CD4-positive, CD25-positive, alpha-beta regulatory T cell (primary cell): ENCODE measurements at places on chromosomes 4 and X. TPM values are rescaled to one million over a fixed set of nuclear protein-coding genes. Genes with fewer than 3 reads are reported as not detected.

Gene DMD
- total RNA-seq = 2.8 TPM

Gene DCHS2
- total RNA-seq = not detected

Gene MAGEB6
- not detected for total RNA-seq

Gene DCAF8L2
- total RNA-seq = not detected

Gene CLNK
- total RNA-seq = 0.67 TPM

Gene ADGRG4
- not detected for total RNA-seq

Gene GDPD2
- not detected for total RNA-seq

Gene ARMCX2
- 1.4 TPM for total RNA-seq

Gene PPP1R3F
- total RNA-seq = 19.4 TPM

GRCh38 chr4:538542-539142, 37.5 kb downstream of the TMEM271 start:
- no peak for DNase-seq

DNA sequence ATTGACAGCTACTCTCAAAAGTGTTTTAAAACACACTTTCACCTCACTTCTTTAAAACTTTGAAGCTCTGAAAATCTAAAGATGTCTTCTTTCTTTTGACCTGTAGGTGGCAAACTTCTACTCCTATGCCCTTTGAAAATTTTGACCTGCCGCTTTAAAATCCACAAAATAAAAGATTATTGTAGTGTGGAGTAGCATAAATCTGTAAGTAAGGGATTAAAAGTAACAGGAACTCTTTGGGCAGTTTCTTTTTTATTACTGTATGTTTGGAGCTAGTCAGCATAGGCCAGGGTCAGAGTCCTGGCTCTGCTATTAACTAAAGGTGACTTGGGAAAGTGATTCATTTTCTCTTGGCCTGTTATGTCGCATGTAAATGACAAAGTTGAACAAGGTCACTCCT, 25.5 kb downstream of the BBS12 start:
- DNase-seq = peak; percentile 45

- no peak for DNase-seq
These were observed 68.9 kb downstream of the ENOX2 start for GRCh38 chrX:130834149-130834548.

- no peak for DNase-seq
These were observed 184.0 kb downstream of the TSPAN5 start for GRCh38 chr4:98474408-98474844.

GRCh38 chrX:37370499-37371141, 21.5 kb downstream of the PRRG1 start:
- no peak for DNase-seq

DNA sequence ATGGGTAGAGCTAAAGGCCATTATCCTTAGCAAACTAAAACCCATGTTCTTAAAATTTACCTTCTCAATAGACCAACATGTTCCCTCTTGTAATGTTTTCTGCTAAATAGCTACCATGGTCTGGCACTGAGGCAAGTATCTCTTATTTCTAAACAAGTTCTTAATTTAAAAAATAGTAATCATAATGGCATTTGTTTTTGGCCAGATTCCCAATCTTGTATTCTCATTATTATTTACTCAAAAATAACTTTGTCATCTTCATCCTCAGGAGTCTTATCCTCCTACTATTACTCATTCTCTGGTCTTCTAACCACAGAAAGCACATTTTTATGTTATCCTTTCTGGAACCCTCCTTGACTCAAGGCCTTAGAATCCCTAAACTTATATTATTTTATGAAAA, 931.2 kb downstream of the CCSER1 start:
- DNase-seq = no peak

DNA sequence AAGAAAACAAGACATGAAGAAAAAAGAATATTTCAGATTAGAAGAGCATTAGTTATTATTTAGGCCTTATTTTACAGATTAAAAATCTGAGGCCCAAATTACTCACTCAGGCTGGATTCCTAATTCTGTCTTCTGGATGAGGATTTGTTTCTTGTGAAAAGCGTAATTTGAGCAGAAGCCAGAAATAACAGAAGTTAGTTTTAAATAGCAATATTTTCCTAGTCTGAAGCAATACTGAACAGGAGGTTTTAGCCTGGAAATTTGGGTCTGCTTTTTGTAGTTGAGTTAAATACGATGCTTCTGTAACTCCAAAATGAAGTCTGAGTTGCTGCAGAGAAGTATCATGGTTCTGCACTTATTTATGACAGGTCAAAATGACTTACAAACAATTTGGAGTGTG, 124.9 kb downstream of the RTL3 start:
- no peak for DNase-seq

- no peak for DNase-seq
These were observed 1.7 kb upstream of the MTM1 start for GRCh38 chrX:150566734-150567182.

GRCh38 chr4:773214-773613, 52.7 kb downstream of the CPLX1 start:
- DNase-seq = no peak

GRCh38 chr4:592825-593520, 16.9 kb upstream of the TMEM271 start:
- no peak for DNase-seq

- peak; percentile 40 for DNase-seq
These were observed 164.4 kb downstream of the QDPR start for GRCh38 chr4:17347445-17347844.

GRCh38 chrX:106022238-106022637, 16.3 kb downstream of the SERPINA7 start:
- no peak for DNase-seq

DNA sequence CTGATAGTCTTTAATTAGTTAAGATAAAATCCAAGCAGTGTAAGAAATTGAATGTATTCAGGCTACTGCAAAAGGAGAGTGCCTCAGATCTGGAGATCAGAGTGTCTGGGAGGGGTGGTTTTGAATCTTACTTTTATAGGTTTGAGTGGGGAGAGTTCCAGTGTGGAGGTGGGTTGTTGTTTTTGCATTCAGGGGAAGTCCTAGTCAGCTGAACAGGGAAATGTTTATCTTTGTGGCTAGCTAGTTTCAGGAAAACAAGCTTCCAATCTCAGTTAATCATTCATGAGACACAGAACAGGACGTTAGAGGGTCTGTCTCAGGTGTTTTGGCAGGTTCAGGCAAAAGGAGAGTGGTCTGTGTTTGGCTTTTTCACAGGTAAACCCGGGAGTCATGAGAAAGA, 26.0 kb downstream of the ZNF81 start:
- DNase-seq = no peak

DNA sequence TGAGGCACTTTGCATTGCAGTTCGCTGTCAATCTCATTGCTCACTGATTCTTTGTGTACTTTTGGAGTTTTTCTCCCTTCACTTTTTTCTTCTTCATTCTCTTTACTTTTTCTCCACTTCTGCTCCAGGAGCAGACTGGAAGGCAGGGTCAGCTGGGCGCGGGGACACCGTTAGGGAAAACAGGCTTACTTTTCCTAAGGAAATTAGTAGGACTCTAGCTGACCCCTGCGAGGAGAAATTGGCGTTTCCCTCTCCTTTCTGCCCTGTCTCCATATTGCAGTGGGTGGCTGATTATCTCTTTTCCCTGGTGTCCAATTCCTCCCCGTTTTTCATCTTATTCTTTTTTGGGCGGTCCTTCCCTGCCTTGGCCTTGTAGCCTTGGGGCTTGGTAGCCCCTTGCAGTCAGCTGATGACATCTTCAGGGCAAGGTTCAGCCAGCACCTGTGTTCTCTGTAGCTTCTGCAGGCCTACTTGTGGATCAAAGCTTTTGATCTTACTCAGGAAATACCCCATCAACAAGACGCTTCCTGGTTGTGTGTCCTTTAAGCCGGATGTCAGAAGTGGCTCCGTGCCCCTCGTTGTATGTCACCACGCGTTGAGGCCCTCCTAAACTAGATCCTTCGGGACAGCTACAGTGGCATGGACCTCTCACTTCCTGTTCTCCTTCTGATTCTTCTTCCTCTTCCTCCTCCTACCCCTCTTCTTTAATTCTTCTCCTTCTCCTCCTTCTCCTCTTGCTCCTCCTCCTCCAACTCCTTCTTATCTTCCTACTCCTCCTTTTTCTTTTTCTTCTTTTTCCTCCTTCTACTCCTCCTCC, 36.1 kb downstream of the NBDY start:
- DNase-seq = peak; percentile 49

DNA sequence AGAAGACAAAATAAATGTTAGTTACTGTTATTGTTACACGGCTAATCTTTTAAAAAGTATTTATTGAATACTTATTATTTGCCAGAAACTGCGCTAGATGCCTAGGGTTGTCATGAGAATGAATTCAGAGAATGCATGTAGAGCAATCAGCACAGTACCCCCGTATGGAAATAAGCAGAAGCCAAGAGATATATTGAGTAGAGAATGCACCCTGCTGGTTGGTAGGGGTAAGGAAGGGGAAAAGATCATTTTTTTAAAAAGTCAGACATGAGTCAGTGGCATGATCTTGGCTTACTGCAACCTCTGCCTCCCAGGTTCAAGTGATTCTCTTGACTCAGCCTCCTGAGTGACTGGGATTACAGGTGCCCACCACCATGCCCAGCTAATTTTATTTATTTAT, 13.1 kb upstream of the DRP2 start:
- peak; percentile 29 for DNase-seq

DNA sequence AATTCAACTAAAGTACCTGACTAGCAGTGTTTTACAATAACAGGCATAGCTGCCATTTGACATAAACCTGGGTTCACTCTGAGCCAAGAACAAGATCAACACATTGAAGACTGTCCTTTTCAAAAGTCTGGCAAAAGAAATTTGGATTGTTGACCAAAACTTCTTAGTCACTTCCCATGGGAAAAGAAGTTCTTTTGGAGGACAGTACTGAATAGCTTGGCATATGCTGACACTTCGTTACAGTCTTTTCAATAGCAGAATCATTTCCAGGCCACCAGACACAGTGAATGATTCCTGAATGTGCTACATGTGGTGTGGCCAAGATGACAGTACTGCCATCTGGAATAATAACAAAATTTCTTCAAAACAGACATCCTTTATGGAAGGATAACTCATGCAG, 560.3 kb downstream of the GRID2 start:
- DNase-seq = no peak

DNA sequence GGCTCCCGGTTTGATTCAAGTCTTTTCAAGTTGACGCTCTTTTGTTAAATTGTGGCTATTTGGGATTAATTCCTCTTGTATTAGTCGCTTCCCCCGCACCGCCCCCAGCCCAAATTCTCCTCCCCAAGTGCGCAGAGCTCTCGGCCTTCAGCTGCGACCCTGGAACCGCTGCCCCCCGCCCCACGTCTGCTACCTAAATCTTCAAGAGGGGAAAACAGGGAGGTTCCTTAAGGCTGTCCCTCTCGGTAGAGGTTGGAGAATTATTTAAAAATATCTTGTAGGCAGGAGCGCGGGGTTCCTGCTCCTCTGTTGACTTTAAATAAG, 860 bp upstream of the RPS6KA3 start:
- DNase-seq = no peak

DNA sequence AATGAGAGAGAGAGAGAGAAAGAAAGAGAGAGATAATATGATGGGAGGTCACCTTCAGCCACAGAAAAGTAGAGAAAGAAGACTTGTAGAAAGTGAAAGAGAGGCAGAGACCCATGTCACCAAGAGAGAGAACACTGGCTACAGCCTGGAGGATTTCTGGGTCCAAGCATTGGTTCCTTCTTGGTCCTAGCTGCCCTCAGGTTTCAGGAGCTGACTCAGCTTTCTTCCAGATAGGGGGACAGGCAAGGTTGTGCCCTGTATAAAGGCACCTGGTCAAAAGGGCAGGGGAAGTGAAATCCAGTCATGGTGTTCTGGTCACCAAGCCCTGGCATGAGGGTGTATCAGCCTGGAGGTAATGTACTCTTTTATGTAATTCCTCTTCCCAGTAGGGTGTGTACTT, 47.5 kb upstream of the XK start:
- DNase-seq = no peak

- no peak for DNase-seq
These were observed 106.8 kb downstream of the FAT4 start for GRCh38 chr4:125421547-125421946.

DNA sequence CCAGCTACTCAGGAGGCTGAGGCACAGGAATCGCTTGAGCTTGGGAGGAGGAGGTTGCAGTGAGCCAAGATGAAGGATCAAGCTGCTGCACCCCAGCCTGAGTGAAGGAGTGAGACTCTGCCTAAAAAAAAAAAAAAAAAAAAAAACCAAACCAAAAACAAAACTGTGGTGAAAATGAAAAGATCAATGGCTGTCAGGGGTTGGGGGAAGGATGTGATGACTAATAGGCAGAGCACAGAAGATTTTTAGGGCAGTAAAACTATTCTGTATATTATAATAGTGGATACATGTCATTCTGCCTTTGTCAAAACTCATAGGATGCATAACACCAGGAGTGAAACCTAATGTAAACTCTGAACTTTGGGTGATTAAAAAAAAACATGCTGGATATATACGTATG, 69.9 kb upstream of the ELOVL6 start:
- DNase-seq = no peak

DNA sequence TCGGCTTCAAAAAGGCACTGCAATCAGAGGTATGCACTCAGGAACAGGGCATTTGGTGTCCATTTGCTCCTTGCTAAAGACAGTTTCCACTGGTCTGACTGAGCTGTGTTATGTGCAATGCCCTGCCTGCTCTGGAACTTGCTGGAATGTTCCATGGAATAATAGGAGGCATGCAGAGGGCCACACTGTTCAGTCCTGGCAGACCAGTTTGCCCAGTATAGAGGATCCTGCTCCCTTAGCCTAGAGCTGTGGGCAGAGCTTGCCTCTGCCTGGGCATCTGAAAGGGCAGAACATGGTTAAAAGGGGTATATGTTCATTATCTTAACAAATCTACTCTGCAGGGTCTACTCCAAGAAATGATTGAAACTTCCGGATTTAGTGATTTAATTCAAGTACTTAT, 27.8 kb upstream of the CD99L2 start:
- DNase-seq = no peak

DNA sequence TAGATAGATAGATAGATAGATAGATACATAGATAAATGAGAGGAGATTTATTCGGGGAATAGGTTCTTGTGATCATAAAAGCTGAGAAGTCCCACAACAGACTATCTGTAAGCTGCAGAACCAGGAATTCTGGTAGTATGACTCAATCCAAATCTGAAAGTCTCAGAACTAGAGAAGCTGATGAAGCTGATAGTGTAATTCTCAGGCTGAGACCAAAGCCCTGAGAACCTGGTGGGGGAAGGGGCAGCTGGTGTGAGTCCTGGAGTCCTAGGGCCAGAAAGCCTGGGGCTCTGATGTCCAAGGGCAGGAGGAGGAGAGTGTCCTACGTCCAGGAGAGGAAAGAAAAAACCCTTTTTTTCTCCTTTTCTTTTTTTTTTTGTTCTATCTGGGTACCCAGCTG, 8.0 kb upstream of the BANK1 start:
- no peak for DNase-seq

GRCh38 chr4:156962528-156962974, 9.0 kb downstream of the PDGFC start:
- no peak for DNase-seq

- no peak for DNase-seq
These were observed 680 bp downstream of the MAEA start for GRCh38 chr4:1290165-1290977.
